ENCODE measurements at places on chromosomes 12 and 14.

GRCh38 chr12:115407036-115407435 lies 723.1 kb upstream of the TBX3 start:
- no peak for DNase-seq

DNA sequence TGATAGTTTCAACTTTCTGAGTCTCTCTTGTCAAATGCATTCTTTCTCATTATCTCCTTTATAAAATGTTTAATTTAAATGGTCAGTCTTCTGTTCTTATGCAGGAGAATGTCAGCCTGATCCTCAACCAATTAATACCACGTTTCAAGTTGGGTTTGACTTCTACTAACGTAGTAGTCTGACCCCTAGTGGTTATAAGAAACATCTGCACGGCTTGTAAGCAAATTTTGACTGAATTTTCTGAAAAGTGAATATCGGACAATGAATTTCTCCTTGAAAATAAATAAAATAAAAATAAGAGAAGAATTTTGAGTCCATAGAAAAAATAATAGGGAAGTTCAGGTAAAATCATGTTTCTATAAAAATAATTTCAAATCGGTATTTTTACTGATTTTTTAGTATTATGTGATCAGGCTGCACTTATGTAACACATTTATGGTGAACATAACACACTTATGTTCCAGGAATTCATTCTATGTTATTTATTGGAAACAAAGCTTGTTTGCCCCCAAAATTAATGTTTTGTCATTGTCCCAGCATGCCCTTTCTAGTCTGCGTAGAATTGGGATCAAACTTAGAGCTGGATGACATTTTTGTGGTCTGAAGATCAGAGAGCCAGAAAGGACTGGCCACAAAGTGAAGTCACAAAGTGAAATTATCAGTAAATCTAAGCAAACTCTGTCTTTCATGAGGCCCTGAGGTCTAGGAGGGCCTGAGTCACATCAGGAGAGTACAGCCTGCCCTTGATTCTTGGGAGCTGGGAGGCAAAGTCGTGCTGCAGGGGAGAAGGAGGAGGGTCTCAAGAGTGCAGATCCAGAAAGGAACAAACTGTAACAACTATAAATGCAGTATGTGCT lies 101.2 kb upstream of the STXBP6 start:
- peak; percentile 7 for DNase-seq

DNA sequence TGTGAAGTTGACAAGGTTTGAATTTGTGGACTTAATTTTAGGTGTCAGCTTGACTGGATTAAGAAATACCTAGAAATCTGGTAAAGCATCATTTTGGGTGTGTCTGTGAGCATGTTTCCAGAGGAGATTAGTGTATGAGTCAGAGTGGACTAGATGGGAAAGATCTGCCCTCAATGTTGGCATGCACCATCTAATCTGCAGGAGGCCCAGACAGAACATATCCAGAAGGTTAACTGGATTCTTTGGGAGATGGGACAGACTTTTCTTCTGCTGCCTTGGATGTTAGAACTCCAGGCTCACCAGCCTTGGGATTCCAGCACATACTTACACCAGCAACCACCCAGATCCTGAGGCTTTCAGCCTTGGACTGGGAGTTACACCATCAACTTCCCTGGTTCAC lies 14.1 kb downstream of the SGPP1 start:
- DNase-seq = no peak

- DNase-seq = no peak
Measured at GRCh38 chr12:69330475-69331473, 17.4 kb upstream of the LYZ start.

DNA sequence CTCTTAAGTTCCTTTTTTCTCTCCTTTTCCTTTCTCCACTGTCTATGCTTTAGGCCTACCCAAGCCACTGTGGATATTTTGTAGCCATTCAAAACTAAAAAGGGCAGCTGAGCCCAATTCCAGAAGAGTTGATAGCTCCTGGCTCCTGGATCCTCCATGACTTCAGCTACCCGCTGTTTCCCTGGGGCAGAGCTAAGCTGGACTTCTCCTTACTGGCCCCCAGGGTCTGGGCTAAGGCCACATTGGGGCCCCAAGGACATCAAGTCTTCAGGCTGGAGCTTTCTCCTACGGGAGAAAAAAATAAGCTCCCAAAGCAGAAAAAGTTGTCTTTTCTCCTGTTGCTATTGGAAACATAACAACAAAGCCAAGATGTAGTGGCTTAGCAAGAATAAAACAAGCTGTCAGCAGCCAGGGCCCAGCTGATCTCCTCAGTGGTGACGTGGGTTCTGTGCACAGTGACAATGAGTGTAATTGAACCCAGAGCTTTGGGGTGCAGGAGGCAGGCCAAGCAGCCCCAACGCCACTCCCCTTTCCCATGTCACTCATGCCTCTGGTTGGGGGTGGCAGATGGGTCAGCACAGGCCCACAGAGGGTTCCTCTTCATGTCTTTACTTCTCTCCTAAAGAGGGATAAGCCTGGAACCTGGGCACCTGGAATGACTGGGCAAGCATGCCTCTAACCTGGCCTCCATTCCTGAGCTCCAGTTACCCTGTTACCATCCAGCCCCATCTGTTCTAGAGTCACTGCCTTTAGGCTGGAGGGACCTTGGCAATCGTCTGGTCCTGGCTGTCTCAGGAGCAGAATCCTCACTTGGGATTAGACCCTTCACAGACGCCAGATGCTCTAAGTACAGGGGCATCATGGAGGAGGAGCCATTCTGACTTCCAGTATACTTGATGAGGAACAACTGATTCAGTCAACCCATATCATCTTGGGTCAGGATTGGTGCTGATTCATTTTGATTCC lies 171.2 kb downstream of the ZFP36L1 start:
- no peak for DNase-seq

DNA sequence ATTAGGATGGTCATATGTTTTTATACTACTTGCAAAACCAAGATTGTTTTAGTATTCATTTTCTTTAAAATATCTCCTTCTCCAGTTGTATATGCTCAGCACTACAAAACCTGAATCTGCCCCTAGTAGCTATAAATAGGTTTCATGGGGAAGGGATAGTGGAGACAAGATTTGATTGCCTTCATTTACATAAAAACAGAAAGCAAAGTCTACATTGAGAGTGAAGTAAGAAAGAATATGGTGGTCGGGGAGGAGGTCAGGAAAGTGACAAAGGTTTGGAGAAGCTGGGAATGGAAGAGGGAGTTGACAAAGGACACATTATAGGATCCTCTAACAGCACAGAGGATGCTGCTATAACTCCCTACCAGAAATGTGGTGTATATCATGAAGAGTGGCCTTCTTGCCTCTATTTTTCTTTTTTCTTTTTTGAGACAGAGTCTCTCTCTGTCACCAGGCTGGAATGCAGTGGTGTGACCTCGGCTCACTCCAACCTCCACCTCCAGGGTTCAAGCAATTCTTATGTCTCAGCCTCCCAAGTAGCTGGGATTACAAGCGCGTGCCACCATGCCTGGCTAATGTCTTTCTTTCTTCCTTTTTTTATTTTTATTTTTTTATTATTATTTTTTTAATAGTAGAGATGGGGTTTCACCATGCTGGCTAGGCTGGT lies 6.6 kb upstream of the LRP6 start:
- DNase-seq = no peak

DNA sequence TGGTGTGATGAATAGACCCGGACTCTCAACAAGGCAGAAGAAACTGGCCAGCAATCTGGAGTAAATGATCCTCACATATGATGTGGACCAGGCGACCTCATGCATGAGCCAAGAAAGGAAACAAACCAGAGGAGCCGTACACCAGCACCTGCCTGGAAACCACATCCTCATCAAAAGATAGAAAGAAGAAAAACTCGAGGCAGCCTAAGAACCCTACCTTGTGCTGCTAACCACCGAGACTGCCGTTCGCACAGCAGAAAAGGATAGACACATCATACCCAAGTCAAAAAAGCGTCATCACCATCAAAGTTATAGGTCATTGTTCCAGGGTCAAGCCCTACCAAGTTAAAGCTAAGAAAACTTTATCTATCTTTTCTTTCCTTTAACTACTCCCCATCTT lies 66.7 kb downstream of the RESF1 start:
- DNase-seq = no peak

DNA sequence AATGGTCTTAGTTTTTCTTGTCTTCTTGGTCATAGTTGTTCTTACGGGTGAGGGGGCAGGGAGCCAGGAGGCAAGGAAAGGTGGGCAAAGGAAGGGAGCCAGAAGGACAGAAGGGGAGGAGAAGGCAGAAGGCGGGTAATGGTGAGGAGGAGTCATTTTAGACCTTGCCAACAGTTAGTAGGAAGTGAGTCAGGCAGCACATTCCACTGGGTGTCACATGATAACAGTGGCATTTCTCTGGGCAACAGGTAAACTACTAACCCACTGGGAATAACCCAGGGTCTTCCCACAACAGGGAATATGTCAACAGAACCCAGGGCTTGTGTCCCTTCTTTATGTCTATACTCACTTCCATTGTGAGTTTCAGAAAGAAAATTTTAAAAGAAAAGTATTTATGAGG lies 127.6 kb downstream of the SLC8A3 start:
- DNase-seq = peak; percentile 17

GRCh38 chr14:100212476-100213333 lies 26.2 kb upstream of the YY1 start:
- DNase-seq = no peak

DNA sequence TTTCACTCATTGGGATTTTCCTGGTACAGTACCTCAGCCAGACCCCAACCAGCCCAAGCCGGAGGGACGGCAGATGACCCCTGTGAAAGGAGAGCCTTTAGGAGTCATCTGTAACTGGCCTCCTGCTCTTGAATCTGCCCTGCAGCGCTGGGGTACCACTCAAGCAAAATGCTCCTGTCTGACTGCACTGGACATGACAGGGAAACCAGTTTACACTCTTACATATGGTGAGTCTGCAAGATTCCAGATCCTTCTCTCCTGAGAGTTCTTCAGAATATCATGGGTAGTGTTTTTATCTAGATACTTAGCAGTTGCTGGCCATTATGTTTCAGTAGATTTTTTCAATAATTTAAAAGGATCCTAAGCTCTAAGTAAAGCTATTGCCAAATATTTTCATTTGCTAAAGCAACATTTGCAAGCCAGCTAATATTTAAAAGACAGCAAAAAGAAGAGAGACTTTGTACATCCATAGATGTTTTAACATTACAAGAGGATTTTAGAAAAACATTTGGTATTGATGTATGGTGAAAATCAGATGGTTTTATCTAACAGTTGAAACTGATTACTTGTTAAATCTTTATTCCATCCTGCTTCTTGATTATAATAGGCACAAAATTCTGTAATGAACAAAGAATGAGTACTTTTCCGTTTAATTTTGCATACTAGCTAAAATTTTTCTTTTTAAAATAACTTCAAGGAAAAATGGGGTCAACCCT lies 85.1 kb upstream of the ATF1 start:
- no peak for DNase-seq

DNA sequence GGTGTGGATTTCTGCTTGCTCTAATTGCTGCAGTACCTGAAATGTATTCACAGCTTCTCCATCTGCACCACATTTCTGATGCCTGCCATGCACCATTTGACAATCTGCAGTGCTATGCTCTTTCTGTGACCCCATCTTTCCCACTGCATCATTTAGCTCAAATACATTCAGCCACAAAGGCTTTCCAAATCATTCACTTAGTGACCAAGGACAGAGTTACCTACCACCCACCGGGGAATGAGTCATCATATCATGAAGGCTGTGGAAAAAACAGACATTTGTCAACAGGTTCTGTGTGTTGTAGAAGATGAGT lies 465.5 kb upstream of the ATP2B1 start:
- no peak for DNase-seq

DNA sequence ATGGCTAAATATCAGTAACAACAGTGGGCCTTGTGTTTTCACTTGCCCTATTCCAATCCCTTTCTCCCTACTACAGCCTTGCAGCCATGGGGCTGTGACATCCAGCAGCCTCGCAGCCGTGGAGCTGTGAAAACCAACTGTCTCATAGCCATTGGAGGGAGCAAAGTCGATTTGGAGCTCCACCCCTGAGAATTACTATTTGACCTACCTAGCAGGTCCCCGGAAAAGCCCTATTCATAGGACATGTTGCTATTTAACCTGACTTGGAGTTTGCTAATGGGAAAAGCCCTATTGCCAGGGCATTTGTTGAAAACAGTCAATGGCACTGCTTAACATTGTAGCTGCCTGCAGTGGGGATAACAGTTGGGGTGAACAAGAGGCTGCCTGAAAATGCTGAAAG lies 33.3 kb downstream of the ERG28 start:
- DNase-seq = no peak

- no peak for DNase-seq
Measured at GRCh38 chr12:94267921-94268471, 119.6 kb downstream of the PLXNC1 start.

GRCh38 chr12:27779920-27780611 lies at the start of the genes KLHL42 and MANSC4:
KLHL42 (plus strand) TSS chr12:27780233; CDS start chr12:27780331, 98 bp downstream.
MANSC4 (minus strand) TSS chr12:27780236; CDS start chr12:27771276, 8,960 bp downstream.
- DNase-seq = no peak

- DNase-seq = no peak
Measured at GRCh38 chr14:90815822-90816662, at the start of gene TTC7B. TTC7B (minus strand) TSS chr14:90816430; CDS start chr14:90816295, 135 bp downstream.

- DNase-seq = no peak
Measured at GRCh38 chr12:447141-447540, 12.6 kb upstream of the B4GALNT3 start.

DNA sequence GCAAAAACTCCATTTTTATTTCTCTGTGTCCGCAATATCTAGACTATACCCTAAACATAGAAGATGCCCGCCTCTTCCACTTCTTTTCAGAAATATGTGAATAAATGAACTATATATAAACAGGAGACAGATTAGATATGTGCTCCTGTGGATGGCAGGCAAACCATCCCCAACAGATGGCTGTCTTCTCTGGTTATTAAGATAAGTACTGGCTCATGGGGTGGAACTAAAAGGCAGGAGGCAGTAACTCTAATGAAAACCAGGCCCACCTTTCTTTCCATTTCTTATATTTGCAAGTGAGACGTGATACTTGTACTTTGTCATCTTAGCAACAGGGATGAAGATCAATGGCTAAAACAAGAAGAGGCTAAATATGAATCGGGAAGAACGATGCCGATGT lies 20.2 kb downstream of the E2F7 start:
- DNase-seq = no peak

GRCh38 chr12:11812241-11812585 lies 162.7 kb downstream of the ETV6 start:
- no peak for DNase-seq

GRCh38 chr14:55540847-55541773 lies 38.9 kb upstream of the KTN1 start:
- no peak for DNase-seq

- no peak for DNase-seq
Measured at GRCh38 chr12:19026614-19027488, 102.7 kb upstream of the PLEKHA5 start.

DNA sequence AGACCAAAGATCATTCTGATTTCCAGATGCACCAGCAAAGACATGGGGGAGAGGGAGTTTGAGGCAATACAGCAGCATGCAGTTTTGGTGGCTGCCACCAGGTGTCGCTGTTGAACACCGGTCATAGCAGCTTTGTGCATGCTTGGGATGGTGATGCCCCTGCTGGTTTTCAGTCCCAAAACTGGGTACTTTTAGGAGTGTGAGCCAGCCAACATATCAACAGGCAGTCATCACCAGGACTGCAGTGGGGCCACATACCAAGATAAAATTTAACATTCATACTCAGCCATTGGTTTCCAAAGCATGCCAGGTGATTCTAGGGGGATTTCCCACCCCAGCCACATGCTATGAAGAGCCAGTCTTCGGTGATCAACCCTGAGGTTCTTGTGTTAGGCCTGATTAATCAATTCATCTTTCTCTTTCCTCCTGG lies 64.2 kb downstream of the PHETA1 start:
- DNase-seq = no peak
